AML-193 (cell line): ENCODE measurements at places on chromosomes 16 and 17.
A peak's percentile ranks its signal among the peaks of the same experiment; 100 is the strongest.

DNA sequence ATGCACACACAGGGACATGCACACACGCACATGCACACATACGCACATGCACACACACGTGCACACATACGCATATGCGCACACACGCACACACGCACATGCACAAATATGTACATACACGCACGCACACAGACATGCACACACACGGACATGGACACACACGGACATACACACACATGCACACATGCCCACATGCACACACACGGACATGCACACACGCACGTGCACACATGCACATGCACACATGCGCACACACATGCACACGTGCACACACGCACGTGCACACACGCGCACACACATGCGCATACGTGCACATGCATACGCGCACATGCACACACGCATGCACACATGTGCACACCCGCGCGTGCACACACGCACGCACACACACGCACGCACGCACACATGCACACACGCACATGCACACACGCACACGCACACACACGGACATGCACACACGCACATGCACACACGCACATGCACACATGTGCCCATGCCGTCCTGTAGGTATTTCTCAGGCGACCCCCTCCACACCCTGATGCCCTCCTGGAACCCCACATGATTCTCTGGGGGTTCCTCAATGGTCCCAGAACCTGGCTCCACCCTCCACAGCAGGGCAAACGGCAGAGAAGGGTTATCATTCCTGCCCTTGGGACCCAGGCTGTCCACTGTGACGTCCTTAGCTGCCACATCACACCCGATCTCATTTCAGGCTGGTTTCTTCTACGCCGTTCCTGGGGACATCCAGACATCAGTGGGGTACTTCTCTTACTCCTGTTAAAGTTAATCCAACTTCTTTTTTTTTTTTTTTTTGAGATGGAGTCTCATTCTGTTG is 9.6 kb upstream of the RBFOX3 start:
- DNase-seq = no peak

DNA sequence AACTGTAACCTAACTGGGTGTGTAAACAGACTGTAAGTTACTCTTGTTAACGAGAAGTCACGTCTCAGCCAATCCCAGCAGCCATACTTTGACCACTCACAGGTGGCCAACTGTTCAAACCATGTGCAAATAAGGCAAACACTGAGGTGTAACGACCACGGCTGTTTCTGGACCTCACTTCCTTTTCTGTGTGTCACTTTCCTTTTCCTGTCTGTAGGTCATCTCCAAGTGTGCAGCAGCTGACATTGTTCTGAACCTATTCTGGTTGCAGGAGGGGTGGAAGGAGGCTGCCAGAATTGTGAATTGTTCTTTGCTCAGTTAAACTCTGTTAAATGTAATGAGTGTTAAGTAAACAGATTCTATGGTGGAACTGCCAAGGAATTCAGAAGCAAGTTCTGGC is 627.4 kb downstream of the KCNJ2 start:
- no peak for DNase-seq

GRCh38 chr16:54812229-54812628 is 118.4 kb upstream of the IRX5 start:
- DNase-seq = no peak

DNA sequence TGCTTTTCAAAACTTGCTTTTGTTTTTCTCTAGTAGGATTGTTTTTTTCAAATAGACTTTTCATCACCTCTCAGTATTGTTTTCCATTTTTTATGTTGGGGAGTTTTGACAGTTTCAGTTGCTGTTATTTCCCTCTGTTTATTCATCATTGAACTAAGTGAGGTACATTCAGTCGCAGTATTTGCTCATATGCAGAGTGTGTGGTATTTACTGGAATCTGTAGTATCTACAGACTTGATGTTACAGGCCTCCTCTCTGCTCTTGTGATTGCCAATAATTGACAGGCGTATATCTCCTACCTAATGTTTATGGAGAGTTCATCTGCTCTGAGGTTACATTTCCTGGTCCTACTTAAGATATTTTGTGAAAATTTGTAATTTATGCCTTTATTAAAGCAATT is 49.6 kb downstream of the COX10 start:
- DNase-seq = no peak

DNA sequence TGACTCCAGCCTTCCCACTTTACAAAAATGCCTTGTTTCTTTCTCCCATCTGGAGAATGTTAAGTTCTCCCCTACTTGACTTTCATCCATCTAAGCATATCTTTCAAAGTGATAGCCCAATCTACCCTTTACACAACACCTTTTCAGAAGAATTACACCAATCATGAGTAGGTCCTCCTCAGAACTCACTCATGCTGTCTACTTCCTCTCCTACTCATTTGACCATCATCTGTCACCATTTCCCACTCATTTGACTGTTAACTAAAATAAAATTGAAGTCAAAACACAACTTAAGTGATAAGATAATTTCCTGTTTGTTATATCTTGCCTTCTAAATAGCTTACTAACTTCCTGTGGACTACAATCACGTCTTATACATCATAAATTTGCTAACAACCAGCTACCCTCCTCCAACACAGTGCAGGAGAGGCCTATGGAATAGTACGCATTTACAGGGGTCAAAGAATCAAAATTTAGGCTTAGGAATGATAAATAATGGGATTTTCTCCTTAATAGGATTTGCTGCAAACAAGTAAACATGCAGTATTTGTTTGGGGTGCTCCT is 16.1 kb downstream of the KCNJ16 start:
- no peak for DNase-seq

DNA sequence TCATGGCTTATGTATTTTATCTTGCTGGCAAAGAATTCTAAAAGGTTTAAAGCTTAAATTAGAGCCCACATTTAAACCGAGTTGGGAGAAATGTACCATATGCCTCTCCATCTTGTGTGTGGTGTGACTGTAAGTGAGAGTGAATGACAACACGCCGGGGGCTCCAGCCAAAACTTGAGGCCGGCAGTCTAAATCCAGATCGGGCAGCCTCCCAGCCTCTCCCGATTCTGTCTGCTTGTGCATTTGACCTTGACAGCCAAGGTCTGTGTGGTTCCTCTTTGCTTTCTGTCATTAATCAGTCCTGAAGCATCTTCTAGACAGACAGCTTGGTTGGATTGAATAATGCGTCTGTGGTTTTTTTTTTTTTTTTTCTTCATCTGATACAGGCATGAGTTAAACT is 1093.2 kb upstream of the EEF2KMT start:
- DNase-seq = no peak

GRCh38 chr16:67129422-67129821 is 19.7 kb downstream of the PHAF1 start:
- no peak for DNase-seq

GRCh38 chr16:3234857-3235561 is at the start of gene ZNF200:
Gene ZNF200, minus strand, starts transcription at chr16:3235158. Its CDS starts 1,403 bp downstream, at chr16:3233755.
- DNase-seq = peak; percentile 88

DNA sequence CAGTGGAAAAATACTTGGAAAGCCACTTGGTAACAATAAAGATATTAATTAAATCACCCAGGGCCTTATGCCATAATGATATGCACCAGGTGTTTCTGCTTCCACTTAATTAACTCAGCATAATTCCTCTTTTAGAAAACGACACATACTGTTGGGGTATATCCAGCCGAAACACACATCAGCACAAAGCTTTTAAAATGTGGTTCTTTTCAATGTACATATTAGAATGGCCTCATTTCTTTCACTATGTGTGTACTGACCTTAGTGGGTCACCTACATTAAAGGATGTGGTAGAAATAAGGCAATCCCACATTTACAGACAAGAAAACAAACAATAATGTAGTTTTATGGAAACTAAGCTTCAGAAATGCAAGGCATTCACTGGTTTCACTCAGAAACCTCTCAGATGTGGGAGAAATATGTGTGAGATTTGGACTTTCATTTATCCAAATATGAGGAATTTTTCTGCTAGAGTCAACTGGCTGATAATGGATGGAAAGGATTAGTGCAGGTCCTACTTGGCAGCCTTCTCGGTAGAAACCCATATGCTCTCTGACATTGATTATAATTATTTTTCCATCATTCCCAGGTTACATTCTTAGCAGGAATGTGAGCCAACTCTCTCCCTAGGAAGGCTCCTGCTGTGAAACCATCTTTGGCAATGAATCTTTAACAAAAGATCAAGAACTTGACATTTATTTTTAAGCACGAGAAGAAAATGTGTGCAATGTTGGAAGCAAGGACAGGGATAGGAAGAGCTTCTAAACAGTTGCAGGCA is 66.7 kb upstream of the DHX40 start:
- no peak for DNase-seq
